ENCODE measurements at places on chromosomes 7 and 10. TPM values are rescaled to one million over a fixed set of nuclear protein-coding genes. Genes with fewer than 3 reads are reported as not detected.

DNA sequence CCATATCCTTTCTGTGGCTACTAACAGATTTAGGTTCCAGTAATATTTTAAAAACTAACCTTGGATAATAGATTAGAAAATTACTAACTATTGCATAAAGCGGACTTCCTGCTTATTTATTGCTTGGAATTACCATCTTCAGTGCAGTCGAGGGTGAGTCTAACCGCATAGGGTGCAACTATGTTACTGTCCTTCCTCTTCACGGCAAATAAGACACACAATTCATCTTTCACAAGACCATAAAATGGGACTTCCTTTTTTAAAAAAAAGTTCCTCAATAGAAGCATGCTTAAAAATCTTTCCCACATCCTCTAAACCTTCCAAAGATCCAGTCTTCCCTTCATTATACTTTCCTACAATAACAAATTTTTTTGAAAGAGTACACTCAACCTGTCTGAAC, 2.1 kb downstream of the SLC25A40 start:
- DNase-seq: peak; percentile 21

DNA sequence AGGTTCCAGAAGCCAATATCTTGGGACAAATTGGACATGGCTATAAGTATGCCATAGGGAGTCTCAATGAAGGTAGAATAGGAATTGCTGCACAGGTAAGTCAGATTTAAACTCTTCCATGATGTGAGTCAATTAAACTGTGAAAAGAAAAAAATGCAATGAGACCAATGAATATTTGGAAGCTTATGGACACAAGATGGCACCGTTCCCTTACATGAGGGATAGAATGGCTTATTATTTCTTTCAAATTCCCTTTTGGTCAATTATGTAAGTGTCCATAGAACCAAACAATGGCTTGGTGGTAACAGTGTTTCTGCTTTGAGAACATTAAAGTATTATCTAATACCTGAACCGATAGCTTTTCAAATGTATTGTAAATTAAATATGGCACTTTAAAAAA, 35.6 kb downstream of the ACADSB start:
- DNase-seq: peak; percentile 19

GRCh38 chr7:94003446-94004023, 620 bp downstream of the BET1 start:
- DNase-seq: peak; percentile 16

DNA sequence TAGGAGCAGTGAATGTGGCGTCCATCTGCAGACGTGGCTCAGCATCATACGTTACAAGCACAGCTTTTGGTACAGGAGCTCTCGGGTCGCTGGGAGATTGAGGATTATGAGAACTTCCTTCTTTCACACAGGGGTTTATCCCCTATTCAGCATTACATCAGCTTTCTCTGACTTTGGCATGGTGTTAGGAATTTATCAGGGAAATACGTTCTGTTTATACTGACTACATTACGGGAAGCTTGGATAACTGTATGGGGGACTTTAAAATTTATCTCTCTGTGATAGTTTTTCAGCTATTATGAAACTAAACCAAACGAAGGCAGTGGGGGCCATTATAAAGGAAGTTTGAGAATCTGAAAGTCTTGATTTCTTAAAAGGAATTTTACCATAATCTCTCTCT, 110.1 kb upstream of the INSYN2A start:
- DNase-seq: no peak

DNA sequence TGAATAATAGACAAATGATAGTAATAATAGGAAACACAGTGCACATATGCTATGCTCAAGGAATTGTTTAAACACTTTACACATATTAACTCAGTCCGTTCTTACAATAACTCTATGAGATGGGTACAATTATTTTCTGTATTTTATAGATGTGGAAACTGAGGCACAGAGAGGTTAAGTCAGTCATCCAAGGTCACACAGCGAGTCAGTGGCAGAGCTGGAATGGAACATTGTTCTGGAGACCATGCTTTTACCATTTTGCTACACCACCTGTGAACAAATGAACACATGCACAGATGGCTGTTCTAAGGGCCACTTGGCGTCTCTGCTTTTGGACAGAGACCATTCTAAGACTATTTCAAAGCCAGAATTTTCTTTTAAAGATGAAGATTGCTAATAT, 26.9 kb upstream of the MTPN start:
- no peak for DNase-seq

DNA sequence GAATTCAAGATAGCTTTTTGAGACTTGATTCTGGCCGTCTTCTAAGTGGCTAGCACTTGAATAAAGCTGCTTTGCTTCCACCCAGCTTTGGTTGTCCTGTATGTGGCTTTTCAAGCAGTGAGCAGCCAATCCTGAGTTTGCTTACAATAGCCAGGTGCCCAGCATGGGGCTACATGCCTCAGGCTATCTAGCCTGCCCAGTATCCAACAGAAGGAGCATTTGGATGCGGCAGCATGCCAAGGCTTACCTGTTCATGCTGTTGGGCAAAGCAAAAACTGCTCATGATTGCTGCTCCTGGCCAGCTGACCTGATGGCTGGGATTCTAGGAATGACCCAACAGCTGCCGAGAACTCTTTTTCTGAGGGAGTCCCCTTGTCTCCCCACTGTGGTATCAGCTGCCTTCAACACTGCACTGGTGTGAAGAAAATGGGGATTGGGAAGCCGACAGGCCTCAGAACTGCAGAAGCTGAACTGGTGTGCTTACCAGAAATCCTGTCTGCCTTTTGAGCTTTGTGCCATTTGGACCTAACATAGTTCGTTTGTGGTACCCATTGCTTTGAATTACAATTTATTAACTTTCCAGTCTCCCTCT, 618.9 kb upstream of the IGFBP3 start:
- no peak for DNase-seq

GRCh38 chr10:48672596-48673265, 11.9 kb upstream of the WDFY4 start:
- DNase-seq: peak; percentile 7

DNA sequence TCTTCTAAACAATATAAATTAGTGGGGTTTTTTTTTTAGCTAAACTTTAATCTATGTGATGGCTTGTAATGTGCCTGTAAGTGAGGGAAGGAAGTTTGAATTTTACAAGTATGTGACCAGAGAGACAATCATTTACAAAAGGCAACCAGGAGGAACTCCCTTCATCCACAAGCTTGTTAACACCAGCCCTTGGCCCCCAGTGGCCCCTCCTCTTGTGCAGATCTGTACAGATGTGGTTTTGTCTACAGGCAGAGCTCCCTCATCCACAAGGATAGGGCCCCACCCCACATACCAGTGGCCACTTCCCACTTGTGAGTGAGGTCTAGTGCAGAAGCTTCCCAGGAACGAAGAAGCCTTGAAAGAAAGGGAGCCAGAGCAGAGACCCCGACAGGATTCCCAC, 234.1 kb upstream of the KMT2E start:
- DNase-seq: no peak

- DNase-seq: no peak
Measured at GRCh38 chr10:110714356-110714755, 70.2 kb downstream of the RBM20 start.

DNA sequence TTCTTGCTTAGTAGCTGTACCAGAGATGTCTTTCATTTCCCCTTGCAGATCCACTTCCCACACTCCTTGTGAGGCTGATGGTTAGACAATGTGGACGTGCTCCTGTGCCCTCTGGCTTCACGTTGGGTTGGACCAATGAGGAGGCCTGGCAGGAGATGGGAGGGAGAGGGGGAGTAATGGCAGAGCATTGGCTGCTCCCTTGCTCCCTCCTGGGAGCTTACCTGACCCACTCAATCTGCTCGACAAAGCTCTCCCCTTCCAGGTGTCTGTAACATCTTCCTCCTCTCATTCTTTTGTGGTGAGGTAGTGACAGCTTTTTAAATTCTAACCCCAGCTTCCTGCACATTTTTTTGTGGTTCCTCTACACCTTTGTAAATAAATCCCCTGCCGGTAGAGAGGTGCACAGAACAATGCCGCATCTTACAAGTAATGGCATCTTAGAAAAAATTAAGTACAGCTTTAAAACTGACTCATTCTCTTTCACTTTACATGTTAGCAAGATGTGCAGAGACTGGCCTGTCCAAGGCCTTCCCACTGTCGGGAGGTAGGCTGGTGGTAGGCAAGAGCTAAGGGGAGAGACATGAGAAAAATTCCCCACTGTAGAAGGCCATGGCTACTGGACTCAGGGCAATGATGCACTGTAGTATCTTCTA, 134.3 kb downstream of the HTR7 start:
- DNase-seq: peak; percentile 8

- no peak for DNase-seq
Measured at GRCh38 chr10:130359711-130360110, 223.5 kb downstream of the GLRX3 start.

DNA sequence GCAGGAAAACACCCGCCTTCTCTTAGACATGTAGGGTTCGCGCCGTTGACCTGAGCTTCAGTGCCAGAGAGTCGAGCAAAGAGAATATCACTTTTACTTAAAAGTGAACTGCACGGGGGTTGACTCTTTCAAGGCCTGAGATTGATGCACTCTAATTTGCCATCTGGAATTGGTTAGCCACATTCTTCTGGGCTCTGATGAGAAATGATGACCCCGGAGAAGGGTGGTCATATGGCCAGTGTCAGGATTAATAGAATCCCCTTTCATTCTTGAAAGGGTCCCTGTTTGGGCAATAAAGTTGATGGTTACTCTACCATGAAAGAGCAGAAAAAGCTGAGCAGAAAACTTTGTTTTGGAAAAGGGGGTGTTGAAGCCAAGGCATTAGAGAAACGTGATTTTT, 31.2 kb downstream of the GRK5 start:
- peak; percentile 25 for DNase-seq

- no peak for DNase-seq
Measured at GRCh38 chr10:25300073-25300472, 125.3 kb downstream of the GPR158 start.

DNA sequence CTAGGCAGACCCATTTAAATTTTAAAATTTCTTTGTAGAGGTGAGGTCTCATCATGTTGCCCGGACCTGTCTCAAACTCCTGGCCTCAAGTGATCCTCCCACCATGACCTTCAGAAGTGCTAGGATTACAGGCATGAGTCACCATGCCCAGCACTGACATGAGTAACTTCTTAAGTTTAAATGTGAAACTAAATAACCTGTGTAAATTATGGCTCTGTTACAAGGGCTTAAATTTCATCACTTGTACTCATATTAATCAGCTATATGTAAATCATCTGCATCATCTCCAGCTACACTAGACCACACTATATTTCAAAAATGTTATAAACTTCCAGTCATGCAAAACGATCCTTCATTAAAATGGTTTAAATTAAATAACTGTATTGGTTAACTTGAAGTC, 56.1 kb downstream of the ATAD1 start:
- peak; percentile 76 for DNase-seq

GRCh38 chr10:130577039-130577438, 440.8 kb downstream of the GLRX3 start:
- DNase-seq: no peak

DNA sequence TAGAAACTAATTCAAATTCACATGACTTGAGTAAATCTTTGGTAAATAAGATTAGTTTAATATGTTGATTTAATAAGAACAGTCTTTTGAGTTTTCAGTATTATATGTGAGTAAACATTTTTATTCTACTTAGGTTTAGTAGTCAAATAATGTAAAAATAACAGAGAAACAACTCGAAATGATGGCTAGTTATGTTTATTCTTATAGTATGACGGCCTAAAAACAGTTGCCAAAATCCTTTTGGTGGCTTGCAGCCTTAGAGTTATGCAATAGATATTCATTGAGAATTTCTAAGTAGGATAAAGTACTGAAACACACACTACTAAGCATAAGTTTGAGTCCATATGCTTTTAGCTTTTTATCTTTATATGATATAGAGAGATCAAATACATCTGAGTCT, 184.8 kb downstream of the GNAI1 start:
- DNase-seq: no peak

DNA sequence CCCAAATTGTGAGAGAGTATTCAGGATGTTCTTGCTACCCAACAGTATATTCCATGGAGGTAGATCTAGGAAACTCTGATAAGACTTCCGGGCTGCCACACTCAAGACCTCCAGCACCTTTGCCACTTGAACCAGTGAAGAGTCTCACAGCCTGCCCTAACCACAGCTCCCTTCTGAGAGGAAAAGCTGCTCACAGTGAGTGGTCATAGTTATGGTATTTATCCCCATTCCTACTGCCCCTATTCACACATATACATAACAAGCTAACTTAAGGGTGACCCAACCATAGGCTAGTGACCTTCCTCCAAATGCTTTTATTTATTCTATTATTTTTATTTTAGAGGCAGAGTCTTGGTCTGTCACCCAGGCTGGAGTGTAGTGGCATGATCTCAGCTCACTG, 156.3 kb downstream of the PTEN start:
- DNase-seq: no peak

Gene PNLIPRP3
- total RNA-seq: not detected

Gene TEX47
- not detected for total RNA-seq

Gene LRRD1
- not detected for total RNA-seq

Gene CUL2
- total RNA-seq: 51.9 TPM

Gene C7orf33
- not detected for total RNA-seq

Gene SAMD9L
- 25.9 TPM for total RNA-seq

Gene OR2A42
- total RNA-seq: not detected

Gene HOXA7
- 19.7 TPM for total RNA-seq

Gene GRID2IP
- not detected for total RNA-seq

Gene ANKRD1
- total RNA-seq: 0.29 TPM

Gene GARIN1A
- 0.48 TPM for total RNA-seq

Gene LIPK
- not detected for total RNA-seq
